Pons (tissue), 1 donor: ENCODE measurements at places on chromosomes 3 and 15.
A peak's percentile ranks its signal among the peaks of the same experiment; 100 is the strongest.

DNA sequence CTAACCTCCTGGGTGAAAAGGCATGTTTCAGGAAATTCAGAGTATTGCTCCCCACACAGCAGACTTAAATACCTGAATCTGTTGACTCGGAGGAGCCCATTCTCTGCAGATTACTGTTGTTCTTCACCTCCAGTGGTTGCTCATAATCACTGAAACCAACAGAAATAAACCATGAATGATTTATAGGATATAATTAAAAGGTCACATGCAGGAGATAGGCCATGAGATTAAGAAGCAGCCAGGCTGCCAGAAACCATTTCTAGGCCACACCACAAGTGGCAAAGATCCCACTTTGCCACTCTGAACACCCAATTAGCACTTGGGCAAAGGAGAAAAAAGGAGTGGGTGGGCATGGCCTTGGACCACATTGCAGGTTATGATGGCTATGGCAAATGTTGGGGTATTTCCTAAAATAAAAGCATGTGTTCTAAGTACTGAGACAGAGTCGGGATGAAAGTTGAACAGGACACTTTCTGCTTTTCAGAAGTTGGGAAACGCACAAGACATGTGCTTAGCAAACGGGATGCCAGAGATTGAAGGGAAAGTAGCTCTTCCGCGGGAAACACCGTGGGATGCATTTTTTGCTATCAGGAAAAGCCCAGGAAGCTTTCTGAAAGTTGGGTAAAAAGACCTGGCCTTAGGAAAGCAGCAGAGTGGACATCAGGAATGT is 1.5 kb downstream of the CDC25A start:
- DNase-seq: no peak

DNA sequence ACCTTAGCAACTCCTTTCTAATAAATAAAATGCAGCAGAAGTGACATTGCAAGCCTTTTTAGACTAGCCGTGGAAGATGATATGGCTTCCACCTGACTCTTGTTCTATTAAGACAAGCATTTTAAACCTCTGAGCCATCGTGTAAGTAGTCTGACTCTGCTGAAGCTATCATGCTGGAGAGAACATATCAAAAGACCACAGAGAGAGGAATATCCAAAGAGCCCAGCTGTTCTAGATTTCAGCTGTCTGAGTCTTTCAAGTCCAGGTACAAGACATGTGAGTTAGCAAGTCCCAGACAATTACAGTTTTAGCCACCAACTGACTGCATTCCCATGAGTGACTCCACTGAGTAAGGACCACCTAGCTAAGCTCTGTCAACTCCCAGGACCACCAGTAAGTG is 517.0 kb upstream of the NAALADL2 start:
- no peak for DNase-seq

- DNase-seq: no peak
Measured at GRCh38 chr3:183360971-183361624, 67.3 kb downstream of the MCF2L2 start.

DNA sequence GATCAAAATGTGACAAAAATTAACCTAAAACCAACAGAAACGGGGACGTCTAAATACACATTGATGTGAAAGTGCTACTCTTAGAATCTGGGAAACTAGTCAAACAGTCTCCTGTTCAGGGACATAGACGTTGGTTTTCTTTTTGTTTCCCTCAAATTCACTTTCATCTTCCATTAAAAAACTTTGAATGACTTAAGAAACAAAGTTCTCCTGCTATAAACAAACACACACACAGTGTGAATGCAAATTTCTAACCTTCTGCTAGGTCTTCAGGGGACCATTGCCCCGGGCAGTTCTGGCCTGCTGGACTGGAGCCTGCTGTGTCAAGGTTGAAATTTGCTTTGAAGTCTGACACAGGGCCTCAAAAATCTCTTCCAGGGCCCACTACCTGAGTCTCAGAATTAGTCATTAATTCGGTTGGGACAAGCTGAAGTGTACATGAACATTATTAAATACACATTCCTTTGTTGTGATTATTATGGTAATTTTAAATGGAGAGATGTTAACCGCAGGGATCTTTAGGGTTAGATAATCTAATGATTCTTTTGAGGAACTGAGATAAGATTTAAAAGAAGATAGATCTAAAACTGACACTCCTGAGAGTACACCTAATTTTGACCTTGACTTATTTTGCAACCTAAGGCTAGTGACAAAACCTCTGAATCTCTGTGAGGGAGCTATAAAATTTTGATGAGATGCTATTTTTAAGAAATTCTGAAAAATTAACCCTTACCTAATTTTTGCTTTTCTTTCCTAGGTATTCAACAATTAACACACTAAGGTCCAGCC is 1260.4 kb downstream of the ROBO1 start:
- DNase-seq: no peak

DNA sequence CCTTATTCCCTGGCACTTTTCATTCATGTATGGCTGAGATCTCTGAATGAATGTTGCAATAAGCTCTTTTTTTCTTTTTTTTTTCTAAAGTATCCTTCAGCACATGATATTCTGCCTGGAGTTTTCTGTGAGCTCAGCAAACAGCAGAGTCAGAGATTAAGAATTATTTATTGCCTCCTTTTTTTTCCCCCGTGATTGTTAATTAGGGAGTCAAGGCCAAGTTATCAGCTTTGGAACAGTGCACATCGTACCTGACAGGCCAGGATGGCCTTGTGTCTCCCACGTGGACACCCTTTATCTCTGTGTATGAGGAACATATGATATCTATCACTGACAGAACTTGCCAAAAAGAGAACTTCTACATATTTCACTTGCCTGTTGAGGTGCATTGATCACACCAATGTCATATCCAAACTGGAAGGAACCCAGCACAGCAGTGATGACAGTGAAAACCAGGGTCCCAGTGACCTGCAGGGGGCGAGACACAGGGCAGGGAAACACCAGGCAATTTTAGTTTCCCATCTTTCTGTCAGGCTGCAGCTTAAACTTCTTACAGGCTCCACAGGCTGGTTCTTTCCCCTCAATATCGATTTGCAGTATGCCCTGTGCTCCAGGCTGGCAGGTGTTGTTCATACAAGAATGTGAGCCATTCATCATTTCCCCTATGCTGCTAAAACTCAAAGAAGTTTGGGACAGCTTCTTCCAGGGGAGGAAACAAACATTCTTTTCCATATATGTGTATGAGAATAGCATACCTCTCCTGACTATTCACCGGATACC is 8.2 kb downstream of the SLC2A2 start:
- DNase-seq: no peak

GRCh38 chr3:135865085-135865484 is 100.4 kb upstream of the PPP2R3A start:
- no peak for DNase-seq

DNA sequence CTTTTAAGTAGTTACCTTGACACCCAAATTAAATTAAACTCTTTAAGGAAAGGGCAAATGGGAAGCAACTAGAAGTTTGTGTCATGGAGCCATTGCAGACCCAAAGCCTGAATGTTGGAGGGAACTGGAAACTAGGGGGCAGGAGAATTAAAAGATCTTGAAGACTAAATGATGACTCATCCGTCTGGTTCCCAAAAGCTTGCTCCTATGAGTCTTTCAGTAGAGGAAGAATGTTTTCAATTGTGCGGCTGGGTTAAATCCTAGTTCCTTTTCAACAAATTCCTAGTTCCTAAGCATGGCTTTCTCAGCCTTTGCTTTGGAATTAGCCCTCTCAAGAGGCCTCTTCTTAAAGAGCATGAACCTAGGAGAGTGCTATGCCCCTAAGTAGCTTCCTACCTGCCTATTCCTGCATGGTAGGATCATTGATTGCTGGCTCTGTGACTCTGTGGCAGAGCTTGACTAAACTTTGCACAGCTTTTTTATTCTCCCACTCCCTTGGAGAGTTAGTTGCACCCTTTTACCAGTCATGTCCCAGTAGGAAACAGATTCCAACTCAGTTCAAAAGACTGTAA is 17.7 kb downstream of the CLEC3B start:
- peak; percentile 42 for DNase-seq

- no peak for DNase-seq
Measured at GRCh38 chr15:88995449-88995848, 82.3 kb upstream of the MFGE8 start.

DNA sequence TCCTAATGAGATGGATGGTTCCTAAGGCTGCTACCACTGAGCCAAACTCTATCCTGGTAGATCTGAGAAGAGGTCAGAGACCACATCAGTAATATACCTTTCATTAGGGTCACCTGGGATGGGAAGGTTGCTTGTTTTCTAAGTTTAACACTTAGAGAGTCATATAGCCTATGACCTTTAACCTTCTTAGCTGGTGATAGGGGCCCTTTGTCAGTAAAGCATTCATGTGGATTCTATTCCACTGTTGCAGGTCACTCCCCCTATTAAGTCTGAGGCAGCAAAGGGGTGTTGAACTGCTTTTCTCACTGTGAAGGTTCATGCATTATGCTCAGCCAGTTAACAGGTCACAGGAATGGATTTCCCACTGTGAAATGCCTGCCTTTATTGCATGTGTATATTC is 6.1 kb upstream of the ZNF609 start:
- DNase-seq: no peak

- DNase-seq: no peak
Measured at GRCh38 chr3:139988472-139989156, 53.6 kb downstream of the CLSTN2 start.

- DNase-seq: peak; percentile 25
Measured at GRCh38 chr3:149581681-149582370, 76.0 kb downstream of the WWTR1 start.

- no peak for DNase-seq
Measured at GRCh38 chr3:115652738-115653137, 29.4 kb downstream of the GAP43 start.

GRCh38 chr3:186483611-186484340 is 60.4 kb downstream of the CRYGS start:
- no peak for DNase-seq

DNA sequence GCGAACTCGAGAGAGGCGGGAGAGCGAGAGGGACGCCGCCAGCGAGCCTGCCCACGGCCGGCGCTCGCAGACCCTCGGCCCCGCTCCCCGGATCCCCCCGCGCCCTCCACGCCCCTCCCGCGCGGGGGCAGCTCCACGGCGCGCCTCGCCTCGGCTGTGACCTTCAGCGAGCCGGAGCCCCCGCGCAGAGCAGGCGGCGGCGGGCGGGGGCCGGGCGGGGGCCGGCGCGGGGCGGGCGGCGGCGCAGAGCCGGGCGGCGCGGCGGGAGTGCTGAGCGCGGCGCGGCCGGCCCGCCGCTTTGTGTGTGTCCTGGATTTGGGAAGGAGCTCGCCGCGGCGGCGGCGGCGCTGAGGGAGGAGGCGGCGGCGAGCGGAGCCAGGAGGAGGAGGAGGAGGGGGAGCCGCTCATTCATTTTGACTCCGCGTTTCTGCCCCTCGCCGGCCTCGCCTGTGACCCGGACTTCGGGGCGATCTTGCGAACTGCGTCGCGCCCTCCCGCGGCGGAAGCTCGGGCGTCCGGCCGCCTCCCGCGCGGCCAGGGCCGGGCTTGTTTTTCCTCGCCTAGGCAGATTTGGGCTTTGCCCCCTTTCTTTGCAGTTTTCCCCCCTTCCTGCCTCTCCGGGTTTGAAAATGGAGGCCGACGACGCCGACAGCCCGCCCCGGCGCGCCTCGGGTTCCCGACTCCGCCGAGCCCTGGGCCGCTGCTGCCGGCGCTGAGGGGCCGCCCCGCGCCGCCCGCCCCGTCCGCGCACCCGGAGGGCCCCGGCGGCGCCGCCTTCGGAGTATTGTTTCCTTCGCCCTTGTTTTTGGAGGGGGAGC is 524 bp downstream of the IGF1R start:
- DNase-seq: no peak

GRCh38 chr3:153099131-153099530 is 62.9 kb upstream of the RAP2B start:
- no peak for DNase-seq

- DNase-seq: no peak
Measured at GRCh38 chr3:30683769-30684168, 77.4 kb downstream of the TGFBR2 start.

- no peak for DNase-seq
Measured at GRCh38 chr3:177589911-177590381, 392.7 kb upstream of the TBL1XR1 start.

- DNase-seq: no peak
Measured at GRCh38 chr15:74175271-74176191, 2.0 kb downstream of the ISLR start.

DNA sequence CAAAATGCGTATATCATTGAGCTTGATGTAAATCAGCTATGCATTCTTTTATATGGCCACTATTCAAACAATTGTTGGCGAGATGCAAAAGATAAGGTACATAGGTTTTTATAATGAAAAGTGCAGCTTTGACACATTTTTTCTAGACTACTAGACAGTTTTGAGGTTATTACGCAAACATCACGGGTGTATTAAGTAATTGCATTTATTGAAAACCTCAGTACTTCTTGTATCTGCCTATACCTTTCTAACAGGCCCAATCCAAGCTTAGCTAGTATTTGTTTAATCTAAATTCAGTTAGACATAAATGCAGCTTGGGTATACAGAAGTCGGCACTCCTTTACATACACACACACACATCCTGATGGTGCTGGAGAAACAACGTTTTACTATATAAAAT is 2.7 kb downstream of the SPESP1 start:
- DNase-seq: no peak

DNA sequence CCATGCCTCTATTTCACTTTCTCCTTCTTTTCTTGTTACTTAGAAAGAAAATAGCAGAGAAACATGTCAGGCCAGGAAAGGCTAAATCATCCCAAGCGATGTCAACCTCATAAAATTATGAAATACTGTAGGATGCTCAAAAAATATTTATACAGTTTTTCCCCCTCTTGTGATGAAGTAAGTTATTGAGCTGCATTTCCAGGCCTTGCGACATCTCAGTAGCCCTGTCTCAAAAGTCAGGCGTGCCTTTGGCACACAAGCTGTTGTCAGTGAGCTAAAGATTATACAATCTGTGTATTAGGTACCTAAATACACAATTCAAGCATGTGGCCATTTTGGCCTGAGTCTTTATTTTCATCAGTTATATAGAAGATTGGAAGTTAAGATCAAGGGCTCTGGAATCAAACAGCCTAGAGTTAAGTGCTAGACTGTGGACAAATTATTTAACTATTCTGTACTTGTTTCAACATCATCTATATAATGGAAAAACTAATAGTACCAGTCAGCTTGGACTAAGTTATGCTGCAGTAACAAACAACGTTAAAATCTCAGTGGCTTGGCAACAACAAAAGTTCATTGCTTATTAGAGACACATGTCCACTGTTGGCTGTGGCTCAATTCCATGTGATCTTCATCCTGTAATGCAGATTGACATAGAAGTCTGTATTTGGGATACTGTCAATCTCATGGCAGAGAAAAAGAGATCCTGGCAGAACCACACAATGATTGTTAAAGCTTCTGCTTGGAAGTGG is 406.4 kb upstream of the PROK2 start:
- no peak for DNase-seq

- DNase-seq: no peak
Measured at GRCh38 chr3:65083240-65083639, 395.4 kb upstream of the ADAMTS9 start.
